ENCODE measurements at places on chromosomes 6 and 20. TPM values are rescaled to one million over a fixed set of nuclear protein-coding genes. Genes with fewer than 3 reads are reported as not detected.
A peak's percentile ranks its signal among the peaks of the same experiment; 100 is the strongest.

DNA sequence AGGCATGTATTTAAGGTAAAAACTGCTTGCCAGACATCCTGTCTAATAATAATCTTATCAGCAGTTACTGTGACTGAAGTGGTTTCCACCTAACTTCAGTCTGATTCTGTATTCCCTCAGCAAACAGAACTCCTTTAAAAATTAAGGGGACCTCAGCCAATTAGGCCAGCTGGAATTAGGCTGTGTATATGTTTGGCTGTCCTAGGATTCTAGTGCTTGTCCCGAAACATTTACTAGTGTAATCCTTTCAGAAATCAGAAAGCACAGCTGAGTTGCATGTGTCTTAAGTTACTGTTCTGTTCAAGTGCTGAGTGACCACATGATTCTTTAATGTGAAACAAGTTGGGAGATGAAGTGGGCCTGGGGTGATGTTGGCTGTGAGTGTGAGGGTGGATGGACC, 120.9 kb upstream of the SUPT3H start:
- no peak for DNase-seq
- H3K4me3 ChIP-seq, result no peak overlapping the region
- H3K27me3 ChIP-seq, result no peaks in the 10 kb centered on the region
- H3K4me1 ChIP-seq, result no peaks in the 10 kb centered on the region
- peaks cover 3% of the 10 kb centered on the region for H3K36me3 ChIP-seq
- H3K27ac ChIP-seq, result no peak overlapping the region

DNA sequence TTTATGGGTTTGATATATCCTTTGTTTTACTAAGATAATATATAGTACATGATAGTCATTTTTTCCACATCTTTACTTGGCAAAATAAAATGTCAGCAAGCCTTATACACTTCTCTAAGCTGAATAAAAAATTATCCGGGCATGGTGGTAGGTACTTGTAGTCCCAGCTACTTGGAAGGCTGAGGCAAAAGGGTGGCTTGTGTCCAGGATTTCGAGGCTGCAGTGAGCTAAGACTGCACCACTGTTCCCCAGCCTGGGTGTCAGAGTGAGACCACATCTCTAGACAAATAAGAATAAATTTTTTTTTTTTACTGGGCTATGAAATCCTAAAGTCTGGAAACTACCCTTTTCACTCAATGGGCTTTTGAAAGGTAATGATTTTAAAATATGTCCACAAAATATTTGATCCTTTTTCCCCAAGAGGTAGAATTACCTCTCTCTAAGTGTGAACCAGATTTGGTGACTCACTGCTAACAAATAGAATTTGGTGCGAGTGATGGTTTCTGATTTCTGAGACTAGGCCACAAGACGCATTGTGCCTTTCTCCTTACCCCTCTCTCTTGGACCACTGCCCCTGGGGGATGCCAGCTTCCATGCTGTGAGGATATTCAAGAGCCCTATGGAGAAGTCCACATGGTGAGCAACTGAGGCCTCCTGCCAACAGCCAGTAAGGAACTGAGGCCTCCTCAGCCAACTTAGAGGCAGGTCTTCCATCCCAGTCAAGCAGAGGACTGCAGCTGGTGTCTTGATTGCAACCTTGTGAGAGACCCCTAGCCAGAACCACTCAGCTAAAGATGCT, 84.2 kb upstream of the ZNFX1 start:
- H3K4me3 ChIP-seq, result no peak overlapping the region
- H3K27me3 ChIP-seq, result no peaks in the 10 kb centered on the region
- no peak for DNase-seq
- H3K27ac ChIP-seq, result no peak overlapping the region
- H3K36me3 ChIP-seq, result no peaks in the 10 kb centered on the region
- H3K4me1 ChIP-seq, result no peaks in the 10 kb centered on the region

DNA sequence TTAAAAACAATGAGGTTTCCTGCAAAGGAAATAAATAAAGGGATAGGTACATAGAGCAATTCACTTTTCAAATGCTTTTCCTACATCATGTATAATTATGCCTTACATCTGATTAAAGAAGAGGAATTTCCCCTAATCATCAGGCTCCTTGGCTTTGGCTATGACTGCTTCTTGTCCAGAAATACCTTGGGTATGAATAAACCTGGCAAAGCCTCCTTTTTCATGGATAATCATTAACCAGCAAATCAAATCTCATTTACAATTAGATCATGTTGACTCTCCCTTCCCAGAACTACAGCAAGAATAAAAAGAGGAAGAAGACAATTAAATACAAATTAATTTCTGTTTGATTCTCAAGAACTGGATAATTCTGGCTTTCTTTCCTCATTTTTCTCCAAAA, 58.0 kb upstream of the CD2AP start:
- no peak overlapping the region for H3K27ac ChIP-seq
- DNase-seq, result peak; percentile 80
- no peak overlapping the region for H3K4me3 ChIP-seq
- H3K36me3 ChIP-seq, result no peaks in the 10 kb centered on the region

GRCh38 chr20:49293122-49293521, 15.3 kb upstream of the ZNFX1 start:
- no peak overlapping the region for H3K27ac ChIP-seq
- H3K27me3 ChIP-seq, result no peaks in the 10 kb centered on the region
- DNase-seq, result no peak
- no peak overlapping the region for H3K4me3 ChIP-seq
- H3K4me1 ChIP-seq, result no peaks in the 10 kb centered on the region

DNA sequence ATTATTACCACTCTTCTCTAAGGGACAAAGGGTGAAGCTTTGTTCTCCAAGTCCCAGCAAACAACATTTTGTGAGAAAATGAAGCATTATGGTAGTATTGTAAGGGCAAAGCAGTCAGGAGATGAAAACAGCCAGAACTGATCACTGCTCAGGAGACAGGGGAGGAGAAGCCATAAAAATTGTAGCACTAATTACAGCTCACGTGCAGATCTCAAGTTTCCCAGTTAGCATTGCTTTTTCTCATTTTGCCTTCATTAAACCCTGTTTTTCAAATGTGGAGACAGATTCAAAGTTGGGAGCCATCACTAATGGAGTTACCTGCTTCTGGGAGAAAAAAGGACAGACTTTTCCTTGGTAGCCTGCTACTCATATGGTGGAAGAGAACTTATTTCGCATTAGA, 210.9 kb upstream of the PDE10A start:
- H3K4me1 ChIP-seq, result no peaks in the 10 kb centered on the region
- no peaks in the 10 kb centered on the region for H3K27me3 ChIP-seq
- no peak overlapping the region for H3K4me3 ChIP-seq
- H3K27ac ChIP-seq, result no peak overlapping the region
- no peaks in the 10 kb centered on the region for H3K36me3 ChIP-seq
- DNase-seq, result no peak

DNA sequence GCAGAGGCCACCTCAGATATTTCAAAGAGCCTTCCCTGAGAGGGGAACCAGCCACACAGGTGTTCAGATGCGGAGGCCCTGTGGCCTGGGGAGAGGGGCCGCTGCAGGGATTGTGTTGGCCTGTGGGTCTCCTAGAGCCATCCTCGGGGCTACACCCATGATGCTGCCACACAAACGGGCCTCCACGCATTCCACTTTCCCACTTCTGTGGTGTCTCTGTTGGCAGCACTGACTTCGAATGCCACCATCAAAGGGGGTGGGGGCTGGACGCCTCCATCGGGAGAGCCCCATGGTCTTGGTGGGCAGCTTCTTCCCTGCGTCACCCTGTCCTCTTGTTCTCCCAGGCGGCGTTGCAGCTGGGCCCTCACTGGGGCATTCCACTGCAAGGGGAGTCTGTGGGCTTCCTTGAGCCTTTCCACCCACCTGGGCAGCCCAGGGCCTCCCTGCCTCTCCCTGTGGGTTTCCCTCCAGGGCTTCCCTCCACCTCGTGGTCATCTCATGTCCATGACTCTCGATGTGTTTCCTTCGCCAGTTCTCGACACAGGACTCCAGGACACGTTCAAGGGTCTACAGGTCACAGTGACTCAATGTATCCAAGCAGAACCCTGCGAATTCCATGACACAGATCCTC, 145.5 kb downstream of the ERMARD start:
- DNase-seq, result no peak
- H3K27me3 ChIP-seq, result no peaks in the 10 kb centered on the region
- H3K27ac ChIP-seq, result no peak overlapping the region
- no peak overlapping the region for H3K4me3 ChIP-seq
- H3K36me3 ChIP-seq, result no peaks in the 10 kb centered on the region

- peaks cover 4% of the 10 kb centered on the region for H3K36me3 ChIP-seq
- no peak overlapping the region for H3K4me3 ChIP-seq
- DNase-seq, result no peak
- no peaks in the 10 kb centered on the region for H3K4me1 ChIP-seq
- H3K27ac ChIP-seq, result no peak overlapping the region
Observed at GRCh38 chr6:34295721-34296120, 46.9 kb upstream of the SMIM29 start.

- peak; percentile 19 for DNase-seq
- H3K27ac ChIP-seq, result no peak overlapping the region
- no peak overlapping the region for H3K4me3 ChIP-seq
- H3K36me3 ChIP-seq, result no peaks in the 10 kb centered on the region
- peaks cover 2% of the 10 kb centered on the region for H3K27me3 ChIP-seq
Observed at GRCh38 chr6:14088600-14089192, 28.9 kb upstream of the CD83 start.

The LCA5 gene
- 3.3 TPM for polyA plus RNA-seq

The CFAP61 gene
- 0.18 TPM for polyA plus RNA-seq

The NKAIN2 gene
- 1.4 TPM for polyA plus RNA-seq

The FNDC11 gene
- 0.25 TPM for polyA plus RNA-seq

The EMILIN3 gene
- polyA plus RNA-seq, result 2.6 TPM

The ATP6V1G2 gene
- 0.81 TPM for polyA plus RNA-seq
